NCI-H345 (cell line): ENCODE measurements at places on chromosomes 2 and 18.

GRCh38 chr2:157821519-157822131 lies 54.5 kb downstream of the ACVR1 start:
- DNase-seq, result no peak

GRCh38 chr2:237045449-237045848 lies 40.2 kb upstream of the COPS8 start:
- DNase-seq, result no peak

- peak; percentile 19 for DNase-seq
These were observed 63.3 kb upstream of the TMEM182 start for GRCh38 chr2:102698369-102699111.

DNA sequence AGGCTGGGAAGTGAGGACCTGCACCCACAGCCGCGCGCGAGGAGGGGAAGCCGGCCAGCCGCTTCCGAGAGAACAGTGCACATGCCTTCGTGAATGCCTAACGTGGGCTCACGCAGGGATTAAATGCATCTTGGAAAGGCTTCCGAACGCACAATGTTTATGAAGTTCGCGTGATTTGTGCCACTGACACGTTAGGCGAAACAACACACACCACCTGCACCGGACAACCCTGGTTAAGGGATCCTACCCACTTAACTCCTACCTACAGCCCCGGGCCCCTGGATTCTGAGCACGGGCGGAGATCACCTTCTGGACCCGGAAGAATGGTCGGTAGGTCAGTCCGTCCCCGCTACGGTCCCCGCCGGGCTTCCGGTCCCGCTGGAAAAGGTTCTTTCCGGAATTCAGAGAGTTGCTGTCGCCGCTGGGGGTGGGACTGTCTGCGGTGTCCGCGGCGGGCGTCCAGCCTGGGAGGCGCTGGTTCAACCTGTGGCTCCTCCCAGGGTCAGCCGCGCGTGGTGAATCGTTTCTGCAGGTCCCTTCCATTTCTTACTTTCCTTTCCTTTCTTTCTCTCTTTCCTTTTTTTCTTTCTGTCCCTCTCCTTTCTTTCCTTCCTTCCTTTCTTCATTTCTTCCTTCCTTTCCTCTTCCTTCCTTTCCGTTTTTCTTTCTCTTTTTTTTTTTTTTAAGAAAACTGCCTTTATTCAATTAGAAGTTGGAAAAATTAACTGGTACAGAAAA lies at the start of gene MTIF2:
Gene MTIF2, minus strand, starts transcription at position 325 of the 738 bp plus-strand sequence. CDS start 5,373 bp downstream, outside the sequence.
- DNase-seq, result peak; percentile 94

- no peak for DNase-seq
These were observed 86.0 kb upstream of the ACVR2A start for GRCh38 chr2:147758821-147759220.

- DNase-seq, result no peak
These were observed 217.7 kb downstream of the EIPR1 start for GRCh38 chr2:3159782-3160545.

DNA sequence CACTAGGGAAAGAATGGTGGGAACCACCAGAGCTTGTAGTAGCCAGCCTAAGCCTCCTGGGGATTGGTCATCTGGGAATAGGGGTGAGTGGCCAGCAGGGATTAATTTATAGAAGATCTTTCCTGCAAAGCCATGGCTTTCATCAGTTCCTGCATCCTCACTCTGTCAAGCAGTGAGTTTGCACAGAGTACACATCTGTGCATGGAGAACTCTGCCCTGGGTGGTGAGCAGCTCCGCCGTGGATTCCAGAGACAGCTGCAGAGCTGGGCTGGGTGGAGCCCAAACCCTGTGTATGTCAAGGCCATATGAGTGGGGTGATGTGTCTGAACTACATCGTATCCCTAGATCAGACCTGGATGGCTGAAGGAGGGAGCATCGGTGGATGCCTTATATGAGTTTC lies 182.2 kb downstream of the GLI2 start:
- DNase-seq, result no peak

GRCh38 chr2:205723179-205723578 lies 40.9 kb downstream of the NRP2 start:
- DNase-seq, result no peak

- peak; percentile 33 for DNase-seq
These were observed 40.4 kb downstream of the L3MBTL4 start for GRCh38 chr18:6374340-6374739.

- no peak for DNase-seq
These were observed 23.2 kb downstream of the AFF3 start for GRCh38 chr2:100119235-100119634.

GRCh38 chr2:224072541-224073188 lies 33.6 kb upstream of the SERPINE2 start:
- DNase-seq, result no peak

DNA sequence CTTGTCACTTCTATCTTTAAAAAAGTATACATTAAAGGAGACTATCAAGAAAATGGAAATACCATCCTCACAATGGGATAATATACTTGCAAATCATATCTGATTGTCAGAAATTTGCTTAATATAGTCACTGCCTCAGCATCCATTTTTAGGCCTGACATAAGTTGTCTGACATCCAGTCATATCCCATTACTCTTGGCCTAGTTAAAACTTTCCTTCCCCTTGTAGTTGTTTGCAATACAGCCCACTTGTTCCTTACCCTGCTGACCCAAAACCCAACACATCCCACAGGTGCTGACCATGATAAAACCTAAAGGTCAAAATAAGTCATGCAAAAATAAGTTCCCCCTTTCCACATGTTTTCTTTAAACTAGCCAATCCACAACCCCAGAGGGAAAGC lies 3.6 kb upstream of the ARHGEF33 start:
- no peak for DNase-seq

DNA sequence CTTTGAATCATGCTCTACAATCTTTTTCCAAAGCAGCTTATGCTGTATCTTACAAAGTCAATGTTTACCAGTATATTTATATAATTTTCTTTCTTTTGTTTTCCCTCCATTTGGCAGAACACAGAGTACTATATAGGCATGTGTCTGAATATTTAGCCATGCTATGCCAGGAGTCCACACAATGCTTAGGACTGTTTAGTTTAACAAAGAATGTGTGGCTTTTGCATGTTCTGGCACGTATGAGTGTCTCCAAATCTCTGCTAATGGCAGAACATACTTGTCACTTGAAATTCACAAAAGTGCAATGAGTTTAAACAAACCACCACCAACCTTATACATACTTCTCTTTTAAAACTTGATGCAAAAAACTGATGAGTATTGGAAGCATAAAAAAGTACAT lies 268.0 kb downstream of the NR4A2 start:
- no peak for DNase-seq

DNA sequence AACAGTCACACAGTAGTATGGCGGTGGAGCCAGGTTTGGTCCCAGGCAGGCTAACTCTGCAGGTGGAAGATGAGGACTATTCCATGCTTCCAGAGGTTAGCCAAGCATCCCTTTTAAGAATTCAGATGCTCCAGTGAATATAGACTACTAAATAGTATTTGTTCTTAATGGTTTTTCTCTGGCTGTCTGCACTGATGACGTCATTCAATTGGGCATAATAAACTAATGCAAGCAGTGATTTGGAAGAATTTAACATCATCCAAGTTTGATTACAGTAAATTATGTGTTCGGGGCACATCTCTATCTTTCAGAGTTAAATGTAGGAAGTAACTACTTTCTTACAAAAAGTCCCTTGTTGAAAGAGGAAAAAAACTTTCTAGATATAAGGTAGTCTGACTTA lies 78.8 kb upstream of the RND3 start:
- DNase-seq, result no peak

DNA sequence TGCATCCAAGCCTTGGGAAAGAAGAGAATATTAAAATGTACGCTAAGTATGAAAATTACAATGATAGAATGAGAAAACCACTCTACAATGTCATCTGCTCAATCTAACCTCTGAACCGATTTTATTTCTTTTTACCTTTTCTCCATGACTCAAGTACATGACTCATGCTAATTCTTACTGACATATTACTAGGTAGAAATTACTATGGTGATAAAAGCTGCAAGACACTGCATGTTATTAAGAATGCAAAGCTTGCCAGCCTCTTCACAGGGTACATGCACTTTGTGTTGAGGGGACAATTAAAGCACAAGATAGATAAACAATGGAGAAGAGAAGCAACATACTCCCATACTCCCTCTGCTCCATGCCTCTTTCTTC lies 20.7 kb downstream of the SFT2D3 start:
- no peak for DNase-seq

- no peak for DNase-seq
These were observed 41.1 kb downstream of the ACVR1C start for GRCh38 chr2:157587576-157587975.

- DNase-seq, result no peak
These were observed 357.0 kb upstream of the FSIP2 start for GRCh38 chr2:185381631-185382030.

DNA sequence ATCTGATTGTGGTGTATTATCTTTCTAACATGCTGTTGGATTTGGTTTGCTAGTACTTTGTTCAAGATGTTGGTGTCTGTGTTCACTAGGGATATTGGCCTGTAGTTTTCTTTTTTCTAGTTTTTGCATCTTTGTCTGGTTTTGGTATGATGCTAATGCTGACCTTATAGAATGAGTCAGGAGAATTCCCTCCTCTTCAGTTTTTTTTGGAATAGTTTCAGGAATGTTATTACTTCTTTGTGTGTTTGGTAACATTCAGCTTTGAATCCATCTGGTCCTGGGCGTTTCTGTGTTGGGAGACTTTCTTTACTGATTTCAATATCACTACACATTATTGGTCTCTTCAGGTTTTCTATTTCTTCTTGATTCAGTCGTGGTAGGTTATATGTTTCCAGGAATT lies 124.2 kb upstream of the EPB41L5 start:
- DNase-seq, result no peak

- no peak for DNase-seq
These were observed 114.7 kb downstream of the MTX2 start for GRCh38 chr2:176383836-176384442.

DNA sequence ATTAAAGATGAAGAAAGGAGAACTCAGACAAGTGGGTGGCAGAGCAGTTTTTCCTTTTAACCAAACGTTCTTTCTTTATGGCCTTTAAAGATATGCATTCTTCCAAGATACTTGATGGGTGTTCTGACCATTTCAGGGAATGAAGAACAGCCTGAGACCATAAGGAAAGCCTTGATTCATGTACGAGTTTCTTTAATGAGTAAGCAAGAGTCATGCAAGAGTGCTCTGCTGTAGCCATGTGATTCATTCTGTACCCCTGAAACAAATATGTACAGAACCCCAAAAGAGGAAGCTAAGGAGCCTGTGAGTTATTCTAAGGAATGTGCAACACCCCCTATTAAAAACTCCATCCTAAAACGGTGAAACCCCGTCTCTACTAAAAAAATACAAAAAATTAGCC lies 372.8 kb downstream of the MTX2 start:
- no peak for DNase-seq

GRCh38 chr2:140891614-140892212 lies 1239.1 kb downstream of the LRP1B start:
- no peak for DNase-seq

DNA sequence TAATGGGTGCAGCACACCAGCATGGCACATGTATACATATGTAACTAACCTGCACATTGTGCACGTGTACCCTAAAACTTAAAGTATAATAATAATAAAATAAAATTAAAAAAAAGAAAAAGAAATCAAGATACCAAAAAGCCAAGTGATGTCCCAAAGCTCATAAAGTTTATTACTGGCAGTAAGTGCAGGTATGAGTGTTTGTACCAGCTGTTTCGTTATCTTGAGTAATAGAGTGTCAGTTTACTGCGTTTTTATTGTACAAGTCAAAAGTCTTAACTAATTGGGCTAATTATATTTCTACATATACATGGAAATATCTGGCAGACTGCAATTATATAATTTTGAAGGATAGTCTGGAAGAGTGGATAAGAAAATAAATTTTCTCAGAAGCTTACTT lies 41.8 kb downstream of the MFSD6 start:
- no peak for DNase-seq

- DNase-seq, result no peak
These were observed 18.3 kb downstream of the IL1B start for GRCh38 chr2:112818094-112818902.

- DNase-seq, result peak; percentile 2
These were observed 139.6 kb downstream of the TRABD2A start for GRCh38 chr2:84741182-84741822.

DNA sequence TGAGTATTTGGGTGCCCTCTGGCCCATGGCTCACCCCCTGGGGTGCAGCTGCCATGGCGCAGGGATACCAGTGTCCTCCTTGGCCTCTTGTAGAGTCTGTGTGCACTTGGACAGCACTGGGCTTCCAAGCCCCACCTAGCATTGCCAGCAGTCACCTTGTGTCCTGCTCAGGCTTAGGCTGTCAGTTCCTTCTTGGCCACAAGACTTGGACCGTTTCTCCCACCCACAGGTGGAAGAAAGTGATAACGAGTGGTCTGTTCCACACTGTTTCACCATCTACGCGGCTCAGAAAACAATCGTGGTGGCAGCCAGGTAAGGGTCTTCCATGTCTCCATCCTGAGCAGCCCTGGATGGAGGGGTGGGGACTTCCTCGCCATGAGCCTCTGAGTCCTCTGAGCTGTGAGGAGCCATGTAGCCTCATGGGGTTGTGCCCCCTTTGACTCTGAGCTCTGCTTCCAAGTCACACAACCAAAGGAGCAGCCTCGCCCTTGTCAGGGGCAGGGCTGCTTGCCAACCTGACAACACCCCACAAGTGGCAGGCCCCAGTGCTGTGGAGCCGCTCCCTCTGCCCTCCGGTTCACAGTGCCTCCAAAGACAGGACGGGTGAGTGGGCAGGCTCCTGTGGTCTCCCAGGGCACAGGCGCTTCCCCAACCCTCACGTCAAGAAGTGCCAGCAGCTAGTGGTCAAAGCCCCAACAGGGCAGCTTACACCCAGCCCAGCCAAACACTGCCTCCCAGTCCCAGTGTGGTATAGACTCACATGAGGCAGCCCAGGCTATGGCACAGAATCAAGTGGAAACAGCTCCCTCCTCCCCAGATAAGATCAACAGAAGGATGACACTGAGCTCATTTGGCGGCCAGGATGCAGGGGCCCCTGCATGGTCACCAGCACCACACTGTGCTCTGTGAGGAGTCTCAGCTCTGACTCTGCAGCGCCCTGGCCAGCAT lies 18.4 kb downstream of the STK25 start:
- DNase-seq, result no peak

GRCh38 chr2:78979380-78980151 lies 45.9 kb upstream of the REG3G start:
- peak; percentile 50 for DNase-seq

DNA sequence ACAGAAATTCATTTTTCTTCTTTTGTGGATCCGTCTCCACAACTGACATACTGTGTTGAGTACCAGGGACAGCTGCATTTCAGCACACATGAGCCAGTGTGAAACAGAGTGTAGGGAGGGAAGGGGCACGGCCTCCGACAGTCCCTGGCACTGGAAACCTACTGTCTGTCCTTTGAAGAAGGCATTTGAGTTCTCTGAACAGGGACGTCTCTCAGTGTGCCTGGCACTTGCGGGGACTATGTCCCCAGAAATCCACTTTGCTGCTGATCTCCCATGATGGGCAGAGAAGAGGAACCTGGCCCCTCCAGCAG lies 48.1 kb downstream of the PLB1 start:
- DNase-seq, result no peak

- no peak for DNase-seq
These were observed 93.0 kb downstream of the KCTD18 start for GRCh38 chr2:200416878-200417277.
